AG09319 (cell line): ENCODE measurements at places on chromosomes 12 and 14.

- no peak for DNase-seq
Measured at GRCh38 chr12:73629893-73630831, 907.5 kb upstream of the ATXN7L3B start.

DNA sequence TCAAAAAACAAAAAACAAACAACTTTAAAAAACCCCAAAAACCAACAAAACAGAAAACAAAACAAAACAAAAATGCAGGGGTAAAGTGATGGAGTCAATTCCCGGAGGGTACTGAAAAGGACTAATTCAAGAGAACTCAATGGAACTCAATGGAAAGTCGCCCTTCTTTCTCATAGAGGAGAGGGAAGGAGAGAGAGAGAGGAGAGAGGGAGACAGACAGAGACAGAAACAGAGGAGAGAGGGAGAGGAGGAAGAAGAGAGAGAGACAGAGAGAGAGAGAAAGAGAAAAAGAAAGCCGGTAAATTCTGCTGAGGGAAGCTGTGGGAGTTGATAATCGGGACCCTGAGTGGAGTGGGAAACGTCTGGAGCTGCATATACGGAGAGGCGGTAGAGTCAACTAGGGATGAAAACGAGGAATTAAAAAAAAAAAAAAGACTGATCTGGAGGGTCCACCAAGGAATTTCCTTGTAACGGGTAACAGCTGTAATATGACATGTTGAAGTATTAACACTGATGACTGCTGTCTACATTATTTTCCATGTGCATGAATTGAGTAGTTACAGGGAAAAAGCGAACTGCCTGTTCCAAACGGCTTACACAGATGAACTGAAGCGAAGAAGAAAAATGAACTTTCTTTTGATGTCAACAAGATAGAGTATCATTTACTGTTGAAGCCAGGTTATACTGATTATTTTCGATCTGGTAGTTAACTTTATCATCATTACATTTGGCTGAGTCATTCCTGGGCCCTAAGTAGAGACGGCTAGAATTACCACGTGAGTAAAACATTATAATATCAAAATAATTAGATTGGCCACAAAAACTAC lies 934 bp upstream of the ZC2HC1C start:
- peak; percentile 90 for DNase-seq

DNA sequence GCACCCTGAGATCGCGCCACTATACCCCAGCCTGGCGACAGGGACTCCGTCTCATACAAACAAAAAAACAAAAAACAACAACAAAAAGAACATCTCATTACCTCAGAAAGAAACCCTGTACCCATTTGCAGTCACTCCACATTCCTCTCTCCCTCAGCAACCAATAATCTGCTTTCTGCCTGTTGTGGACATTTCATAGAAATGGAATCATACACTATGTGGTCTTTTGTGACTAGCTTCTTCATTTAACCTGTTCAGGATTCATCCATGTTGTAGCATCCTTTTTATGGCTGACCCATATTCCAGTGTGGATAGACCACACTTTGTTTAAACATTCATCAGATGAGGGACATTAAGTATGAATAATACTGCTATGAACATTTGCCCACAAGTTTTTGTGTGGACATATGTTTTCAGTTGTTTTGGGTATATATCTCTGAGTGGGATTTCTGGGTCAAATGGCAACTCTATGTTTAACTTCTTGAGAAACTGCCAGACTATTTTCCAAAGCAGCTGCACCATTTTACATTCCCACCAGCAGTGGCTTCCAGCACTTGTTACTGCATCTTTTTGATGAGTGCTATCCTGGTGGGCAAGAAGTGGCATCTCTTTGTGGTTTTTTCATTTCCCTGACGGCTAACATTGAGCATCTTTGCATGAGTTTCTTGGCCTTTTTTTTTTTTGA lies 5.9 kb upstream of the RCOR1 start:
- peak; percentile 42 for DNase-seq

- no peak for DNase-seq
Measured at GRCh38 chr12:104670439-104671408, 214.0 kb downstream of the CHST11 start.

GRCh38 chr12:2613326-2614073 lies 181.3 kb upstream of the FKBP4 start:
- peak; percentile 91 for DNase-seq

DNA sequence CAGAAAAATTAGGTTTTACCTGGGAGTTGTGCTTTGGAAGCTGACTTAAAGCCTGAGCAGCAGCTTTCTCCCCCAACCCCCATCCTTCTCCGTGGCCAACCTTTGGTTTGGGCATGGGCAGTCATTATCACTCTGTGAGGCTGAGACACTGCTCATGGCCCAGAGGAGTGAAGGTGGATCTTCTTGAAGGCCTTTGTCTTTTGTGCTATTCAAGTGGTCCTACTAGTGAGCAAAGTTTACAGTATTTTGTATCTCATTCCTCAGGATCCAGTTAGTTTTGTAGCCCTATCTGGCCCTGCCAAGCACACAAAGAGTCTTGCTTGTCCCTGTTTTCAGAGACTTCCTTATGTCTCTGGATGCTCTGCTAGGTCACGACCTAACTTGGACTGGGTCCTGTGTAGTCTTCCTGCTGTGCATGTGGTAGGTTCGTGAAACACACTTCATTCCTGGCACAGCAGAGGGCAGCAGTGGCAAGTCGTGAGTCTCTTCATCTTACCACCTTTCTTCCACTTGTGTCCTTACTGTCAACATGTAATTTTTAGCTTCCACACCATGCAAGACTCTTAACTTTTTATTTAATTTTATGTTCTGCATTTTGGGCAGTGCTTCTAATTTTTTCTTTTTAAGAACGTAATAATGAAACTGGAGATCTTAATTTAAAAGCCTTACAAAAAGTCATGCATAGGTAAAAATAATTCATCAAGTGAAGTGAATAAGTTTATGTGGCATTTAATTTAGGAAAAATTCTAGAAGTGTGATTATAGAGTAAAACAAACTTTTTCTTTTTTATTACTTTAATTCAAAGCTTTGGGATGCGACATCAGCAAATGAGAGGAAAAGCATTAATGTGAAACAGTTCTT lies 53.7 kb downstream of the APAF1 start:
- DNase-seq = peak; percentile 34

DNA sequence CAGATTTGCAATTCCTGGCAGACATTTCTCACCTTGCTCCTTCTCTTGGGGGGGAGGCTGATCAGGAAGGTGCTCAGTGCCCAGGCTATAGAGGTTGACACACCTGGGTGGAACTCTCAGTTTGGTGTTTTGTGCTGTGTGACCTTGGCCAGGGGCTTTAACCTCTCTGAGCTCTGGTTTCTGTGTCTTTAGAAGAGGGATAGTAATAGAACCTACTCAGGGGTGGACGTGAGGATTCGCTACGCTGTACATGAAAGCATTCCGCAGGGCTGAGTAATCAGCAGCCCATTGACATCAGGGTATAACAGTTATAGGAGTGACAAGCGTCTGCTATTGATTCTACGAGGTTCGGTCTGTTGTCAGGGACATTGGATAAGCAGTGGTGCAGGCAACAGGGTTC lies 98.1 kb downstream of the PHETA1 start:
- no peak for DNase-seq

- DNase-seq = no peak
Measured at GRCh38 chr12:103947871-103948555, 17.7 kb upstream of the TDG start.

DNA sequence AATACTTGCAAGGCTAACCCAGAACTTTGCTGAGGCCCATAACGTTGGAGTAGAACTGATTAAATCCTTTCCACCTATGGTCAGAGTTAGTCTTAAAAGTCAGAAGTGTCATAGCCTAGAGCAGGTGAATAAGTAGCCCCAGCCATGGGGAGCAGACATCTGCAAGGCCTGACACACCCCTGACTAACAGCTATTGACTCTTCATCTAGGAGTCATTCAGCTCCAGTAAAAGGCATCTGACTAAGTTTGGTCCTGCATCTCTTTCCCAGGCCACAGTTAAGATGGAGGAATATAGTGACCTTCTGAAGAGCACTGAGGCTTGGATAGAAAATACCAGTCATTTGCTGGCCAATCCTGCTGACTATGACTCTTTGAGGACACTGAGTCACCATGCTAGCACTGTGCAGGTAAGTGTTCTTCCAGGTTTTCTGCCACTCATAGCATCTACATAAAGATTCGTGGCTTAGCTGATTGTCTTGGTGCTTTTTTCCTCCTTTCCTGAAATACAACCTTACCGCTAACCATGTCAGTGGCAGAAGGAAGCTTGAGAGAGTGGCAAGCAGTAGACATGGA lies 212.9 kb downstream of the ESR2 start:
- DNase-seq = no peak

DNA sequence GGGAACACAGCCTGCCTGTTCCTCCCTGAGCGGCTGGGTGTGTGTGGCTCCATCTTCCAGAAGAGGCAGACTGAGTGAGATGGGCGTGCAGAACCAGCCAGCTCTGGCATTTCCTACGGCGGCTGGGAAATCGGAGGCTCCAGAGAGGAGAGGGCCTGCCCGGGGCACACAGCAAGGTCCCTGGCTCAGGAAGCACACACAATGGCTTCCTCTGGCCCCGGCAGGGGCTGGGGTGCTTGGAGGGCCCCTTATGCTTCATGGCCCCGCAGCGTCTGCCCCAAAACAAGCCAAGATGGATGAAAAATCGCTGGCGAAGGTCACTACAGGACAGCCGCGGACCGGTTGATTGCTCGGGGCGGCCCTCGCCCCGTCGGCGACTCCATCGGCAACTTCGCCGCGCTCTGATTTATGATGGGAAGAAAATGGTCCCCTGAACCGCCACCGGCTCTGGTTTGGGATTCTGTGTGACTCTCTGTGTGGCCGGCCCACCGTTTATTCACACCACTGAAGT lies 191.5 kb upstream of the C14orf180 start:
- DNase-seq = no peak

DNA sequence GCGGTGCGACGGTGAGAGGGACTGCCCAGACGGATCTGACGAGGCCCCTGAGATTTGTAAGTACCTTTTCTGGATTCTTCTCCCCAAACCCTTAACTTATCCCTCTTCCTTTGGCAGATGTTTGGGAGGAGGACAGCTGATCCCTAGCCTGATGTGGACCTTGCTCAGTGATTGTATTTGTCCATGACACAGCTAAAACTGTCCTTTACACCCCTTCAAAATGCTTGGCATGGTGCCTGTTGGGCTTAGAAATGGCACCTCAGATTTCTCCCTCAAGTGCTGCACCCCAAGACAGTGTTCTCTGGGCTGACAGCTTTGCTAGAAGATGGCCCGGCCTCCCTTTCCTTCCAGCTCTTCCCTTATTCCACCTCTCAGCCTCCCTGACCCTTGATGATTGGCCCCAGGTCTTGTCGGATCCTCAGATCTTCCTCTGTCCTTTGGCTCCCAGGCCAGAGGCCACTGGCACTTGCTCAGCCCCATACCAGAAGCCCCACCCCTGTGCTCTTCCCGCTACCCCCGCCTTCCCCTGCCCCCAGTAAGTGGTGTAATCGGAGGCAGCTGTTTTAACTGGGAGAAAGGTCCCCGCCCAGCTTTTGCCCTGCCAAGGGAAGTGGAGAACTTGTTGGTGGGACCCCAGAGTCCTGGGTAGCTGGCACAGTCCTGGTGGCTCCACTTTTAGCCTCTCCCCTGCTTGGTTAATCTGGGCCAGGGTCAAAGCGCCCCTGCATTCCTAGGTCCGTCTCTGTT lies 8.7 kb downstream of the LRP1-AS start:
- peak; percentile 54 for DNase-seq

GRCh38 chr14:93014058-93015023 lies 91.4 kb downstream of the CHGA start:
- no peak for DNase-seq

GRCh38 chr12:15013634-15014179 lies 40.9 kb downstream of the PDE6H start:
- DNase-seq = no peak

DNA sequence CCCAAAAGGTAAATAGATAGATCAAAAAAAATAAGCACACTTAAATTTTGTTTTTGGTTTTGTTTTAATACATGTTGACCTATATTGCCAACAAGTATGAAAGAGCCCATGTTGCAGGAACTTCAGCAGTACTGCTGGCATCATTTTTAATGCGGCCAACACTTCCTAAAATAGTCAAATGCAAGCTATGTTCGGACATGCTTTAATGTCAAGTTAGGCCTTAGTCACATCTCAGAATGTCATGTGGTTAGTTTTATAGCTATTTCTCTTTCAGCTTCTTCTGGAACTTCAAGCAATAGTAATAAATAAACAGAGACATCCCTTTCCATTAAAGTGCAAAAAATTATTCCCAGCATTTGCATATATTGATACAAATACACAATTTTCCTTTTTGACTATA lies 153.4 kb downstream of the PIK3C2G start:
- no peak for DNase-seq

DNA sequence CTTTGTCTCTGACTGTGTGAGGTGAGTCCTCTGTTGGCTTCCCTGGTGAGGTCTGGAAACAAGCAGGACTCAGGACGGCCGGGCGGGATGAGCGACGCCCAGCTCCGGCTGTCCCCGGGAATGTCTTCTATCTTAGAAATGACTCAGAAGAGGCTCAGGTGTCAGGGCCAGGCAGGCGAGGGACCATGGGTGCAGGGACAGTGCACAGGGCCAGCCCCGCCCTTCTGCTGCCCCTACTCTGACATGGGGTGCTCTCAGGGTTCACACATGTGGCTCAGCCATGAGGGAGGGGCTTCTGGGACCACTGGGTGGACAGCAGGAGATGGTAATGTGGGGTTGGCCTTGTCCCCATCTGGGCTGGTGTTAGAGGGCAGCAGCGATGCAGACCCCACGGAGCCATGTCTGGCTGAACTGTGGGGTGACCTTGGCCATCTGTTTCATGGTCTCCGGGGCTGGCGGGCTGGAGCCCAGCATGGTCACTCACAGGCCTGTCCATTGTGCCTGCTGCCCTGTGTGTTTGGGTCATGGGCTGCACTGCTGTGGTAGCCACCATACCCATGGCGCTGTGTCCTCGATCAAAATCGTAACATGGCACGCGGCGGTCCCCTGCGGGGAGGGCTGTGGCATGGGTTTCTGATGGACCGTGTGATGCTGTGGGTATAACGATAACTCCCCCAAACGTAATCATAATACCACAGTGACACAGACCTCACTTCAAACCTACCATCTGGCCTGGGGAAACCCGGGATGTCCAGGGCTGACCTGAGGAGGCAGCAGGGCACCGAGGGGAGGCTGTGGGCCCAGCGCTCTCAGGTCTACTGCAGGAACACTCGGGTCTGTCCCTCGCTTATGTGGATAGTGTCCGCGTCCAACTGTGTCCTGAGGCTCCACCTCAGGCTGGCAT lies 368.8 kb downstream of the TMEM121 start:
- no peak for DNase-seq

GRCh38 chr14:82915381-82915780 lies 1381.7 kb upstream of the SEL1L start:
- DNase-seq = no peak

- DNase-seq = no peak
Measured at GRCh38 chr12:53230108-53230845, 1.7 kb downstream of the RARG start.

GRCh38 chr12:57724936-57725740 lies 13.4 kb downstream of the AGAP2 start:
- no peak for DNase-seq
